KBM-7 (cell line): ENCODE measurements at places on chromosomes 16 and 17.

DNA sequence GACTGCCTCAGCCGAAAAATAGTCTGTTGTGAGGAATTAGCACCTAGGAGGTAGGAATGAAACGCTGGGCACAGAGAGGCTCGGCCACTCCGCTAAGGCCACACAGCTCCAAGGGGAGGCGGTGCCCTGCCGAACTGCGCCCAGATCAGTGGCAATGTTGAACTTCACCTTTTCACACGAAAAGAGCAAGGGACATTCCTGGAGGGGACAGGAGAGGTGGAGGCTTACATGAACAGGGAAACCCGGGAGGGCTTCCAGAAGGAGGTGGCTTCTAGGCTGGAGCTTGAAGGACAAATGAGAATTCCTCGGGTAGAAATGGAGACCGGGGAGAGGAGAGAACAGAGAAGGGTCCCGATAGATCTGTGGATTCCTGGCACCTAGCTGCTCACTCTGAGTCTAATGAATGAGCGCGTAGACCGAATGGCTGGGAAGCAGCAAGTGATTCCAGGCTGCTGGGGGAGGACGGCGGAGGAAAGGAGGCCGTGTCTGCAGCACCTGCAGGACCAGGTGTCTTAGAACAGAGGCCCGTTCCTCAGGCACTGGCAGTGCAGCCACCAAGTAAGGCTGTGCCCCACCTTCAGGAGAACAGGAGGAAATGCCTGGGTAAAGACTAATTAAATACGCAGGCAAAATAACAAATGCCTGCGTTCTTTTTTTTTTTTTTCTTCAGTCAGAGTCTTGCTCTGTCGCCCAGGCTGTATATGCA, 722 bp upstream of the SLC38A10 start:
- DNase-seq, result peak; percentile 45

- no peak for DNase-seq
These were observed 4.6 kb upstream of the HSD3B7 start for GRCh38 chr16:30980434-30980833.

- DNase-seq, result no peak
These were observed 15.0 kb downstream of the SMPD3 start for GRCh38 chr16:68433316-68433715.

DNA sequence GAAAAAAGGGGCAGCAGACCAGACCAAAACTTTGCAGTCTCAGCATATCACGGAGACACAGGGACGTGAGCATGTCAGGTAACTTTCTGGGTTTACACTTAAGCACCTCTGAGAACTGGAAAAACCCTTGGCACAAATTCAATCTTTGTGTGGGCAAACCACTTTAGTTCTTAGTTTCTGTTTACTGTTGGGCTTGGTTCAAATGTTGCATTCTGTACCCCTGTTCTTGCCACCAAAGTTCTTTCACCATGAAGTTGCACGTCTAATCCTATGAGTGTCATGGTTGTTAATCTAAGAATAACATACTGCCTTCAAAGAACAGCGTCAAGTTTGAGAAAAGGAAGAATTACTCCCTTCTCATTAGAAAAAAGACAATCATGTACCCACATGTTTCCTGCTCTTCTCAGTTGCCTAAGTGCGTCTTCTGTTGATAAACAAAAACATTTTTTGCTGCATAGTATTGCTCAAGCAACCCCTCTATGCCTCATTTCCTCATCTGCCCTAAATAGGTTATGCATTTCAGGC, 11.6 kb downstream of the KRT33A start:
- no peak for DNase-seq

DNA sequence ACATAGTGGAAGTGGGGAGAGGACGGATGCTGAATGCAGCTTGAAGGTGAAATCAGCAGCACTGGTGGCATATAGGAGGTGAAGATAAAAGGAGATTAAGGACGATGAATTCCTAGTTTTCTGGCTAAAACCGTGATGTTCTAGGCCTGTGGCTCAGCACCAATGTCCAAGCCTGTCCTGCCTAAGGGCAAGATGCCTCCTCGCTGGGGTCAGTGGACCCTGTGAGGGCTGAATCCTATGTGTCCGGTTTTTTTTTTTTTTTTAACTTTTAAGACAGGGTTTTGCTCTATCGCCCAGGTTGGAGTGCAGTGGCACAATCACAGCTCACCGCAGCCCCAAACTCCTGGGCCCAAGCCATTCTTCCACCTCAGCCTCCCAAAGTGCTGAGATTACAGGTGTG, 12.8 kb downstream of the CPNE2 start:
- DNase-seq, result no peak

DNA sequence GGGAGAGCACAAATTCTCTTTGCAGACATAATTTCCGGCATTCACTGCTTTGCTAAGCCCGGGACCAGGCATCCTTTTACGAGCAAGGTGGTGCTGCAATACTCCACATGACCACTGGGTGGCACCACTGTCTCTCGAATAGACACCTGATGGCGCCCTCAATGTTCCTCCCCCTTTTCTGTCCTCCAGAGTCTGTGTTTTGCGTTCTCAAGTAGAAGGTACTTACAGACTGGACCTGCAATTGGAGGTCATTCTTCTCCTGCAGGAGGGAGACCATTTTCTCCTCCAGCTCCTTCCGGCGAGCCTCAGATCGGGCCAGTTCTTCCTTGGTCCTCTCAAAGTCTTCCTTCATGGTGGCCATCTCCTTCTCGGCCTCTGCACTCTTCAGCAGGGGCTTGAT, 45.2 kb downstream of the MYH13 start:
- DNase-seq, result peak; percentile 82

- no peak for DNase-seq
These were observed 211.5 kb upstream of the AXIN2 start for GRCh38 chr17:65772989-65773388.

- DNase-seq, result peak; percentile 11
These were observed 20.5 kb upstream of the SDR42E2 start for GRCh38 chr16:22141767-22142166.

DNA sequence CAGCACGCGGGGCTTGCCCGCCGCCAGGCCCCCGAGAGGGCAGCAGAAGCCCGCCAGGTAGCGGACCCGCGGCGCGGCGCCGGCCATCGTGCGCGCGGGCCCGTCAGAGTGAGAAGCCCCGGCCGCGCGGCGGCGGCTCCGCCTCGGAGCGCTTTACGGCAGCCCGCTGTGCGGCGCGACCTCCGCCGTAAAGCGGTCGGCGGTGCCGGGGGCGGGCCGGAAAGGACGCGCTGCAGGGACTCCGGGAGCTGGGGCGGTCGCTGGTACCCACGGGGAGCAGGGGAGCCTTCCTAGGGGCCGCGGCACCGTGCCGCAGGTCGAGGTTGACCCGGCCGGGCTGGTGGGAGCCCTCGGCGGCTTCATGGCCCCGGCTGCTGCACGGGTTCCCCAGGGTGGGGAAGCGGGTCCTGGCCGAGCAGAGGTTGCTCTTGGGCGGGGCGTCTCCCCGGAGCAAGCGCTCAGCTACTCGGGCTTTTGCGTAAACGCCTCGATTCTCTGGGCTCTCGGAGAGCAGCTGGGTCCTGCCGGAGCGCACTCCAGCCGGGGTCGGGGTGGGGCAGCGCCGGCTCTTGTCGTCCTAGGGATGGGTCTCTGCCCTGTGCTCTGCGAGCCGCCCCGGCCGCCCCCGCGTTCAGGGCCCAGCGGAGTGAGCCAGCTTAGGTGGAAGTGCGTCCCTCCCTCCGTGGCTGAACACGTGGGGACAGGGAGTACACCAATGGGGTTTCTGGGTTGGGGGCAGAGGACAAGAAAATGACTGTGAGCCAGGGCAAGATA, at the start of gene FAAP100:
Gene FAAP100 (minus strand): TSS at position 110 of the 774 bp plus-strand sequence. CDS start 23 bp downstream, at position 87.
- DNase-seq, result peak; percentile 86

- no peak for DNase-seq
These were observed 54.9 kb downstream of the GRB7 start for GRCh38 chr17:39792526-39793221.

DNA sequence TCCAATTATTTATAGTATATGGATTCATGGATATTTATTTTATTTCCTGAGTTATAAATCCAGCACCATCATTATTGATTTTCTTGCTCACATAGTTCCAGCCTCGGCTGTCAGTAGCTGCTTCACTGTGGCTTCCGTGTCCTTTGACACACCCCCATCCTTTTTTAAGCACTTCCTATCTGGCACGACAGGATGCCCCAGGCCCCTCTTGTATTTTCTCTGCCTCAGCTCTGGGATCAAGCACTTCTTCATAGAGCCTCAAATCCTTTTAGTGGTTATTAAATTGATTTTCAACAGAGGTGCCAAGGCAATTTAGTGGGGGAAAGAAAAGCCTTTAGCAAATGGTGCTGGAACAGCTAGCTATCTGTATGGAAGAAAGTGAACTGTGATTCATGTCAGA, 59.8 kb downstream of the GAN start:
- peak; percentile 10 for DNase-seq

GRCh38 chr16:85061566-85061965, 34.0 kb downstream of the KIAA0513 start:
- peak; percentile 65 for DNase-seq

- no peak for DNase-seq
These were observed 1.1 kb downstream of the BCO1 start for GRCh38 chr16:81239367-81240121.

DNA sequence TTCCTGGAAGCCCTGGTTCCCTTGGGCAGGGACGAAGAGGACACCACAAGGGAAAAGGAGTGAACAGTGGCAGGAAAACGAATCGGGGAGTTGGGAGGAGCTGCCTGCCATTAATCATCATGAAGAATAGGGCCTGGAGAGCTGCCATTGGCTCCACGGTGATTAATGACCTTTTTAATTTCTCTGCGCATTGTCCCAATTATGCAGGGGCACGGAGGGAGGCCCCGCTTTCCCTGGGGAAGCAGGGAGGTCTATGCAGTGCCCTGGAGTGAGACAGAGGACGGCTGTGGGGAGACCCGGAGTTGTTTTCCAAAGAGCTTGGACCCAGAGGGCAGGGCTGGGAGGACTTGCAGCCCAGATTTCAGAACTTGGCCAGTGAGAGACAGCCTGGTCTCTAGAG, 338.9 kb upstream of the C16orf82 start:
- DNase-seq, result no peak

- DNase-seq, result no peak
These were observed 415.9 kb downstream of the CA10 start for GRCh38 chr17:51742571-51742970.

DNA sequence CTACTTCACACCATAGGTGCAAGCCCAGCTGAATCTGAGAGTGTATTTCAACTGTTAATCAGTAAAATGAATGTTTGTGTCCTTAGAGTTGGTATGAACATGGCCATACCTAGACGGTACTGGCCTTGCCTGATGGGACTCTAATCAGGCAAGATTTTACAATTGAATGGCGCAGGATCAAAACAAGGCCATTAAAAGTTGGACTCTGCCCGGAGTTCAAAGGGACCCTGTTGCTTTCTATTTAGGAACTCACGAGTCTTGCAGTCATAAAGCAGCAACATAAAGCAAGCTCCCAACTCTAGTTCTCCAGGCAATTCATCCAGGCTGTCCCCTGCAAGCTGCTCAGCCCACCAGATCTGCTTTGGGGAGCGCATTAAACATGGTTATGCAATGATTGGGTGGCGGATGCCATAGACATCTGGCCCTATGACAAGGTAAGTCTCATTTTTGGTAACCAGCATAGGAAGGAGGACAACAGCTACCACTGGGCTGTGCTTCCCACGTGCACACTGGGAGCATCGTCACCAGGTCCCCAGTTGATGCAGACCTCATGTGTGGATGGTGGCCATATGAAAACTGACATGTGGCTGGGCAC, 8.8 kb downstream of the TMEM186 start:
- no peak for DNase-seq

- DNase-seq, result no peak
These were observed 61.6 kb downstream of the SOX9 start for GRCh38 chr17:72182371-72182873.

DNA sequence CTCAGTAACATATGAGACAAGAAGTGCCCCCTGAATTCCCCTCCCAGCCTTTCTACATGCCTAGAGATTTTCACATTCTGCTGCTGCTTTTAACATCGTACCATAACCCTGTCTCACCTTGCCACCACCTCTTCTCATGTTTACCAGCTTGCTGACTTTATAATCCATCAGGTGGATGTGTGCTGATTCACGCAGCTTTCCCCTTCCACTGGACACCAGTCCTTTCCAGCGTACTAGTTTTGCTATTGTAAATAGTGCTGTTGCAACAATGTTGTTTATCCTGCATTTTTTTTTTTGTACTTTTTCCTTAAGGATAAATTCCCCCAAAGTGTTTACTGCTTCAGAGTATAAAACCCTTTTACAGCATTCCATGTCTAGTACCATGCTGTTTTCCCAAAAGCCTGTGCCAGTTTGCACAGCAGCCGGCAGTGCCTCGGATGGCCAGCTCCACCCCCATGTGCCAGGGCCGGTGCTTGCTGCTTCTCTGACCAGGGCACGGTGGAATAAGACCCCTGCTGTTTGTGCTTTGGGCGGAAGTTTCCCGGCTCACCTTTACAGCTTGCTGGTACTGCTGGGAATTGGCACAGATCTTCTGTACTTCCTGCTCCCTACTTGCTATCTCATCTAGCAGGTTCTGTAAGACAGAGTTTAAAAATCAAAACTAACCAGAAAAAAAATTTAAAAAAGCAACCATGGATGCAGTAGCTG, 41.3 kb downstream of the UBN1 start:
- no peak for DNase-seq

- DNase-seq, result peak; percentile 46
These were observed 3.0 kb downstream of the SECTM1 start for GRCh38 chr17:82330322-82331239.

GRCh38 chr16:88194397-88195268, 188.1 kb upstream of the ZNF469 start:
- DNase-seq, result no peak

DNA sequence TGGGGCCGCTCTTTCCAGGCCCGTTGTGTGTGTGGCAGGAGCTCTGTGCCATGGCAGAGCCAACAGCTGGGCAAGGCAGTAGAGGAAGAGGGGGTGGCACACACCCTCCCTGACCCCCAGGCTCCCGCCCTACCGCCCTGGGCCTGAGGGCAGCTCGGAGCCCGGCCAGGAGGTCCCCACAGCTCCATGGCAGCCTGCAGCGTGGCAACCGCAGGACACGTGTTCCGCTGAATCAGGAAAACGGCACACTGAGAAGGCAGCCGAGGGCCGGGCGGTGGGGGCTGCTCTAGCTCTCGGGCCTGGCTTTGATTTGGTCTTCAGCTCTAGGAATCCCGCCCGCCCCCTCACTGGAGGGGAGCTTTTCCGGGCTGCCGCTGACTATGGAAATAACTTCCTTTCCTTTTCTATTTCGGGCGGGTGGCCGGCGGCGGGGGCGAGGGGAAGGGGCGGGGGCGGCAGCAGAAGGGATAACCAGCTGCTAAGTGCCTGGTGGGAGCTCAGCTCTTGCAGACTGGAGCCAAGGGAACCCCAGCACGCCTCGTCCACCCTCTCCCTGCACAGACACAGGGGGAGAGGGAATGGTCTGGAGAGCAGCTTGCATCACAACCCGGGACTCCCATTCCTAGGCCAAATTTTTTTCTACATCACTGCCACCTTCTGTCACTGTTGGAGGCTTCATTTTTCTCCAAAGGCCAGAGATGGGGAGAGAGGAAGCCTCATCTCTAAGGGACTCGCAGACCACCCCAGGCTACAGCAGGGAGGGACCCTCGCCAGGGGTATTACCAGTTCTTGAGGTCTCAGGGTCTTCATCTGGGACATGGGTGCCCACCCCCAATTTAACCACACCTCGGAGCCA, 24.8 kb upstream of the MRPS23 start:
- DNase-seq, result peak; percentile 81

DNA sequence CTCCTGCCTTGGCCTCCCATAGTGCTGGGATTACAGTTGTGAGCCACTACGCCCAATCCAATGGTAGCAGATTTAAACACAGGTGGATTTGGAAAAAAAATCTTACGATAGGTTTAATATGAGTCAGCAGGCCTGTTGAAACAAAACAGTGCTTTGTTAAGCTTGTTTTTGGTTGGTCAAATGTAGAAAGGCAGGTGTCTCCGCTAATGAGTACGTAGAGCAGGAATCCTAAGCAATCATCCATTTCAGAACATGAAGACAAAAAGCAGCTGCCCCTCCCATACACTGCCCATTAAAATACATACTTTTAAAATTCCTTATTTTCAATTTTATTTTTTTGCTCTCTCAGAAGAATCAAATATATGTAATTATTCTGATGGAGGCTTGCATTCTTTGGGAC, 1.9 kb upstream of the WWOX start:
- no peak for DNase-seq
